HCT116 (cell line): ENCODE measurements at places on chromosomes 16 and 17.

DNA sequence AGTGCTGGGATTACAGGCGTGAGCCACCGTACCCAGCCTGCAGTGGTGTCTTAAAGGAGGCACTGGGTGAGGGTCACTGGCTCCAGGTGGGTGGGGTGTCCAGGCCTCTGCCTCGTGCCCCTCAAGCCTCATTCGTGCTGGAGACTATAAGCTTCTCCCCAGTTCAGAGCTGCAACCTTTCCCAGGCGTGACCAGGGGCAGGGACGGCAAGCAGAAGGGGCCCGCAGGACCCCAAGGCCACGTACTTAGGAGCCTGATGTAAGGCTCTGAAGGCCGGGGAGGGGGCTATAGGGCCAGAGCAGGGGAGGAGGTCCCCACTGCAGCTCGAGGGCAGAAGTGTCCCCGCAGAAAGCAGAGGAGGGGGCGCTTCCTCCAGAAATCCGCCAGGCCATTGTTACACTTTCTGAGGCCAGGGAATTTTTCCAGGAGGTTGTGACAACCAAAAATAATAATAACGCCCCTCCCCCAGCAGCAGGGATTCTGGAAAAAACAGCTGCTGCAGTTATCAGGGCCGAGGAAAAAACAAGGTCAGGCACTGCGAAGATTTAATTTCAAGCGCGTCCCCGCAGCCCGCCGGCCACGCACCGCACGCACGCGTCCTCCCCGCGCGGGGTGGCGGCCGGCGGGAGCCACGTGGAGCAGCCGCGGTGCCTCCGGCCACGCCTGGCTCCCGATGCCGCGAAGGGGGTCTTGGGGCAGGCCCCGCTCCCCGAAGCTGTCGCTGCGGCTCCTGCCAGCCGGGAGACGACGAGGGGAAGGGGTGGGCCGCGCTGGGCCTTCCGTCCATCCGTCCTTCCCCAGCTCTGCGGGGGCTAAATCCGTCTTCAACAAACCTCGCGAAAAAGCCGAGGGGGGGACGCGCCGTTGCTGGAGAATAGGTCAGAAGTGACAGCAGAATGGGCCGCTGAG is 45.8 kb upstream of the SLC38A10 start:
- no peak for DNase-seq

- DNase-seq = no peak
These were observed 185.3 kb downstream of the ZNF423 start for GRCh38 chr16:49670627-49671026.

- no peak for DNase-seq
These were observed 7.4 kb upstream of the ZNF785 start for GRCh38 chr16:30592871-30593270.

- no peak for DNase-seq
These were observed 26.1 kb downstream of the TNS4 start for GRCh38 chr17:40475234-40475908.
